ENCODE measurements at places on chromosomes 3 and 15.

GRCh38 chr3:103672346-103672745 lies 1237.5 kb downstream of the ZPLD1 start:
- DNase-seq, result no peak

GRCh38 chr15:20295238-20295811 lies 246.3 kb downstream of the GOLGA6L6 start:
- DNase-seq, result no peak

GRCh38 chr3:102979191-102979590 lies 544.4 kb downstream of the ZPLD1 start:
- no peak for DNase-seq

GRCh38 chr15:96818861-96819260 lies 488.4 kb downstream of the NR2F2 start:
- DNase-seq, result no peak

DNA sequence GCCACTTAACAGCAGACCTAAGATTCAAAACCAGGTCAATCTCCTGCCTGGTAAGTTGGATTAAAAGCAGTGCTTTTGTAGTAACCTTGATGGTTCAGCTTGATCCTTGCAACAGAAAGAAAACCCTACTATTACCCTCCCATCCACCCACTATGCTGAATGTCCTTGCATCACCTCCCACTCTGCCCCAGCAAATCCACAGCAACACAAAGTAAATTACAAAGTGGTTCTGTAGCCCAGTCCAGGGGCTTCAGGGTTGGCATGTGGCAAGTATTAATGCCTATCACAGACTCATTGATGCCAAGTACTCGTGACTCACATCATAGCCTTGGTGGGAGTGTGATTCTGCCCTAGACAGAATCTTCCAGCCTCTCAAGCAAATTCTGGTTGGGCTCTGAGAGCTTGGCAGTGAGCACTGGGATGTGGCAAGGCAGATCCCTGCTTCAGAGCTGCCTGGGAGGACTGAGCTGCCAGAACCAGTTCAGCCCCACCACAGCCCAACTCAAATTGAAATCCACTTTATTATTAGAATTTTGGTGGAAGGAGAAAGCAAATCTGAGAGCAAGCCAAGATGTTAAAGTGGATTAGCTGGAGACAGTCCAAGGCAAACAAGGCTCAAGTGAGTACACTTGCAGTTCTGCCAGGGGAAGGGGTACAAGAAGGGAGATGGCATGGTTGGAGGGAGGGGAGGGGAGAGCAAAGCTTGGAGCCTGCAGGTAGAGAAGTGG lies 225.8 kb upstream of the UMPS start:
- DNase-seq, result no peak

DNA sequence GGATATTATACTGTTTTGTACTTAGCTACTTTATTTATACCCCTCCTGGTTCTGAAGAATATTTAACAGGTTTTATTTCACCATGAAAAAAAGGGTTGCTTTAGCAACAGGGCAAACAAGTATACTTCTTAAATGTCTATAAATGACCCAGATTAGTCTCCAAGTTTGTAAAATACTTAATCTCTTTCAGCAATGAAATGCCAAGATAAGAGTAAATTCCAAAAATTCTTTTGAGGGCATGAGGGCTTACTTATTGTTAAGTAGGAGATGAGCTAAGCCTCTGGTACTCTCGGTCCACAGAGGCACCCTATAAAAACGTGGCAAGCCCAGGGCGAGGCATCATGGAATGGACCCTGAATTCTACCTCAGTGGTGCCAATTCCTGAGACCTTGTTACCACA lies 264.8 kb upstream of the NSMCE3 start:
- no peak for DNase-seq

- DNase-seq, result no peak
These were observed 231.6 kb downstream of the SOX2 start for GRCh38 chr3:181943285-181943684.

DNA sequence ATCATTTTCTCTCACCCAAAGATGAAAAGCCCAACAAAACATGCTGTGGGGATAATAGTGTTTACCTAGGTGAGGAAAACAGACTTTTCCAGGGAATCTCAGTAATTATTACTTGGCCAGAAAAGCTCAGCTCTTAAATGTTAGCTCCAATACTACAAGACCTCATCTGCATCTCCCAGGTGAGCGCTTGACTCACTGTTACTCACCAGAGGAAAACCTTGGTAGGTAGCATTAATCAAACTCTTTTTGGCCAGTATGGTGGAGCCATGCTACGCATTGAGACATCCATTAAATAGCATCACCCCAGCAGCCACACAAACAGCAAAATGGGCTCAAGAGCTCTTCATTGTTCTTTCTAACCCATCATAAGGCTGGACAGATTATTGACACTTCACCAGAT lies 99.0 kb downstream of the TIGIT start:
- DNase-seq, result no peak

GRCh38 chr3:184448321-184449160 lies 68.7 kb downstream of the CHRD start:
- DNase-seq, result no peak

GRCh38 chr3:174100744-174101143 lies 703.2 kb downstream of the NLGN1 start:
- no peak for DNase-seq

DNA sequence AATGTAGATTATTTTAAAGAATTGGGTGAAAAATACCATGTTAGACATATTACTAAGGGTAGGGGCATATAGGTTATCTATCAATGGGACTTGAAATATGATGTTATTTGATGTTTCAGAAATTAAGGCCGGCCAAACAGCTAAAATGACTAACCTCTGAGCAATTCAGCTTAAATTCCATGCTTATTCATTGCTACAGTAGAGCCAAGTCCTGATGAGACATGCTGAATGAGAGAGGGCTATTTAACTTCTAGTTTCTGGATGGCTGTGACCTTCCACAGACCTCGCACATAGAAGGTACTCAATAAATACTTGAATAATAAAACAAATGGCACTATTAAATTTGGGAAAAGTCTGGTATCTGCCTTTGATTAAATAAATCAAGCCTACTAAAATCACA lies 175.6 kb upstream of the WNT5A start:
- no peak for DNase-seq

DNA sequence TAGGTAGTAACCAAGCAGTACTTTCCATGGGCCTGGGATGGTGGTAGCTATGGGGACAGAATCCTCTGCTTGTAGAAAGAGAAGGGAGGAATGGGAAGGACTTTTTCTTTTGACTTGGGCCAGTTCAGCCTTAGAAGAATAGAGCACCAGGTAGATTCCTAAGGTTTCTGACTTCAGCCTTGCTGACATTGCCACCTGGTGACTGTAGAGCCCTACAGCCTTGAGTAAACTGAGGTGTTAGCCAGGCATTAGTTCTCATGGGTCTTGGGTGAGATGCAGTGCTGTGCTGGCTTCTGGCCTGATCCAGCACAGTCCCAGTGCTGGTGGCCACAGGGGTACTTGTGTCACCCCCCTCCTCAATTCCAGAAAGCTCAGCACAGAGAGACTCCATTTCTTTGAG lies 171.1 kb downstream of the ZBBX start:
- DNase-seq, result no peak

GRCh38 chr3:118973050-118973449 lies 61.6 kb downstream of the IGSF11 start:
- DNase-seq, result no peak

DNA sequence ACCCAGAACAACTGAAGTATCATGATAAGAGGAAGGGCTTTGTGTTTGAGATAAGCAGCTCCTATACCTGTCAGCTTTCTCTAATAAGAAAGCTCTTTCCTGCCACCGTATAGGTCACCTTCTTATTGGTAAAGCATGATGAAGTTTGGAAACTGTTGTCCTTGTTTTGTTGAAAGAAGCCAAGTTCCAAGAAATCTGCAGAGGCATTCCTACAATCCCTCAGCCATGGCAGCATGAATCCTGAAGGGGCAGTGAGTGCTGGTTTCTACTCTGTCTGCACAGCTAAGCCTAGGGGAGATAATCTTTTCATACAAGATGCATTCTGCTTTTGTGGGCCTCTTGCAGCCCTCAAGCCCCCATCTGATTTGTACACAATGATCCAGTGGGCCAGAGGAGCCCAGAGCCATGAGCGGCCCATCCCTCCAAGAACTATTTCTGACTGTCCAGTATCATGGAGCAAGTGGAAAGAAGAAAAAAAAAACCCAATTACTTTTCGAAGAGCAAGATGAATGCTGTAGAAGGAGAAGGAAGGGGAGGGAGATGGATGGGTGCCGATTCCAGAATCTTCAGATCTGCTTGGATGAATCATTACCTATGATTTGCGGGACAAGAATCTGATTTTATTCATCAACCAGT lies 1.9 kb upstream of the THBS1 start:
- DNase-seq, result no peak

- peak; percentile 60 for DNase-seq
These were observed 15.6 kb upstream of the FILIP1L start for GRCh38 chr3:100129941-100130340.

- no peak for DNase-seq
These were observed 18.7 kb upstream of the ANXA2 start for GRCh38 chr15:60416484-60416883.

GRCh38 chr3:124686028-124686670 lies 44.1 kb upstream of the UMPS start:
- DNase-seq, result no peak

GRCh38 chr3:43413676-43414368 lies 127.5 kb downstream of the SNRK start:
- DNase-seq, result no peak

- DNase-seq, result no peak
These were observed 447.3 kb upstream of the KCNMB2 start for GRCh38 chr3:178088963-178089362.

GRCh38 chr3:46135475-46135874 lies 72.6 kb downstream of the CCR1 start:
- DNase-seq, result no peak

- DNase-seq, result no peak
These were observed 25.6 kb upstream of the CCDC50 start for GRCh38 chr3:191303596-191303995.

- no peak for DNase-seq
These were observed 1.6 kb upstream of the DCBLD2 start for GRCh38 chr3:98903099-98903498.

GRCh38 chr3:3015185-3016089 lies 94.7 kb downstream of the IL5RA start:
- peak; percentile 18 for DNase-seq

- DNase-seq, result peak; percentile 18
These were observed 45.4 kb downstream of the SSR3 start for GRCh38 chr3:156509189-156510174.

GRCh38 chr3:115321400-115321805 lies 174.3 kb upstream of the ZBTB20 start:
- no peak for DNase-seq

GRCh38 chr3:36381311-36381956 lies 1.1 kb downstream of the STAC start:
- no peak for DNase-seq

- no peak for DNase-seq
These were observed 336.8 kb downstream of the DIPK2A start for GRCh38 chr3:144308396-144308795.

DNA sequence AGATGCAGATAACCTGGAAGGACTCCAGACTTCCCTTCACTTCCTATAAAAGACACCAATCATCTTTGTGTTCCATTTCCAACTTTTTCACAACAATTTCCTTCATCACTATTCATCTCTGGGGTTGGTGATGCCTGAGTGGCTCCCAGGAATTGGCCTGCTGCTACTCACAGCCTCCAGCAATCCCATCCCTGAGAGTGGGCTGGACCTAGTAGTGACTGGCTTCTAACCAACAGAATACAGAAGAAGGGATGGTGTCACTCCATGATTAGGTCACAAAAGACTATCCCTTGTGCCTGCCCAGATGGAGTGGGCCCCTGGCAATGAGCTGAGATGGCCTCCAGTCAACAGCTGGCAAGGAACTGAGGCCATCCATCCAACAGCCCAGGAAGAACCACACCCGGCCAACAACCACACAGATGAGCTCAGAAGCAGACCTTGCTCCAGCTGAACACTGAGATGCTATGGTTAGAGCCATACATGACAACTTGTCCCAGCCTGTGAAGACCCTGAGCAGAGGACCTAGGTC lies 20.9 kb downstream of the OCA2 start:
- DNase-seq, result no peak

DNA sequence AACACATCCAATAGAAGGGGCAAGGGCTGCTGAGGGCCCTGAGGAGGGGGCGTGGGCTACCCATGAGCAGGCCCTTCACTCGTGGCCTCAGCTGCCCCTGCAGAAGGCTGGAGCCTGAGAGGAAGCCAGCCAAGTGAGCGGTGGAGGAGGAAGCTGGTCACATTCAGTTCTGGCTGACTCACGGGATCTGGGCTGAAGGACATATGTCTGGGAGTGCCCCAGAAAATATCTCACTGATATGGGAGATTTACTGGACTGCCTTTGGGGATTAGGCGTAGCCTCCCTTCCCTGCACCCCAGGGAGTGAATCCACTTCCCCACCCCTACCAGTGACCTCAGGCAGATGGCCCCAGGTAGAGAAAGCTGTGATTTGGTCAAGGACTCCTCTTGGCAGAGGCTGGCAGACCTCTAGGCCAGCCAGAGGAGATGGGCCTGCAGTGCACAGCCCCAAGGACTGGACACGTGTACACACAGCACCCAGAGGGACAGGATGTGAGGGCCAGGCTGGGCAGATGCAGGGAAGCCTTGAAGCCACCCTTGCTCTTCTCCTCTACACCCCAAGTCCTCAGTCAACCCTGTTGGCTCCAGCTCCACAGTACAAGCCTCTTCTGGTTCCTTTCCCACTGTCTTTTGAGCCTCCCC lies 14.2 kb upstream of the ANKDD1A start:
- DNase-seq, result peak; percentile 60

DNA sequence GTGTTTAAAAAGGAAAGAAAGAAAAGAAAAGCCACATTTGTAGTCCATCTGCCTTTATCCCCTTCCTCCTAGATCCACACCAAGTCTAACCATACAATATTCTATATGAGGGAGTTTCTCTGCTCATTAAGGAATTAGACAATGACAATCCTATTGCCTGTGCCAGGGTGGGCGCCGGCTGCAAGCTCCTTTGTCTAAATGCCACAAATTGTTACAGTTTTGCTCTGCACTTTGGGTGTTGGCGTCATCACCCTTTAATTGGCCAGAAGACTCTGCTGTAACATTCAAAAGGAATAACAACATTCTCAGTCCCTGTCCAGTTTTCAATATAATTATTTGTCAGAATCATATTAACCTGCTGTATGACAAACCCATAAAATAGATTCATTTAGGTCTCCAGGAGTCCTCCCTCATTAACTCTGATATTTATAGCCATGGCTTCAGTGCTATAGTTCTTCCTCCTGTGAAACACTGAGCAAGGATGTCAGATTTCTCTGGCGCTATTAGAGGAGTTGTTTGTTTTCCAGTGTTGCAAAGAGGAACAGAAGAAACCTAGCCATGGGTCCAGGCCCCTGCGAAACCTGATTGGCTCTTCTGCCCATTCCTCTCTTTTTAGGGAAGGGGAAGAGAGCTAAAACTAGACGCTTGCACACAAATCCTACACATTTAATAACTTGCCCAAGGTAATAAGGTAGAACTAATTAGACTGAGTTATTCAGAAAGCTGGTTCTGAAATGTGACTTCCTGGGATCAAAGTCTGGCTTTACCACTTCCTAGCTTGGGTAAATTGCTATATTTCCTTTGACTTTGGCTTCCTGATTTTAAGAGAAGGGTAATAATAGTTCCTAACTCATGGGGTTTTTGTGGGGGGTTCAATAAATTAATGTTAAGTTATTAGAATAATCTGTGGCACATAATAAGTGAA lies 112.4 kb downstream of the CD47 start:
- DNase-seq, result no peak

Data from hematopoietic multipotent progenitor cell (in vitro differentiated cells).